Lung (tissue), 17 donors: ENCODE measurements at places on chromosomes 2 and 18. TPM values are rescaled to one million over a fixed set of nuclear protein-coding genes. Genes with fewer than 3 reads are reported as not detected.

GRCh38 chr2:221518201-221518934 is 53.7 kb downstream of the EPHA4 start:
- H3K4me3 ChIP-seq, result no peak overlapping the region
- DNase-seq, result no peak
- no peaks in the 10 kb centered on the region for H3K27me3 ChIP-seq
- no peaks in the 10 kb centered on the region for H3K36me3 ChIP-seq
- H3K4me1 ChIP-seq, result peaks cover 5% of the 10 kb centered on the region

DNA sequence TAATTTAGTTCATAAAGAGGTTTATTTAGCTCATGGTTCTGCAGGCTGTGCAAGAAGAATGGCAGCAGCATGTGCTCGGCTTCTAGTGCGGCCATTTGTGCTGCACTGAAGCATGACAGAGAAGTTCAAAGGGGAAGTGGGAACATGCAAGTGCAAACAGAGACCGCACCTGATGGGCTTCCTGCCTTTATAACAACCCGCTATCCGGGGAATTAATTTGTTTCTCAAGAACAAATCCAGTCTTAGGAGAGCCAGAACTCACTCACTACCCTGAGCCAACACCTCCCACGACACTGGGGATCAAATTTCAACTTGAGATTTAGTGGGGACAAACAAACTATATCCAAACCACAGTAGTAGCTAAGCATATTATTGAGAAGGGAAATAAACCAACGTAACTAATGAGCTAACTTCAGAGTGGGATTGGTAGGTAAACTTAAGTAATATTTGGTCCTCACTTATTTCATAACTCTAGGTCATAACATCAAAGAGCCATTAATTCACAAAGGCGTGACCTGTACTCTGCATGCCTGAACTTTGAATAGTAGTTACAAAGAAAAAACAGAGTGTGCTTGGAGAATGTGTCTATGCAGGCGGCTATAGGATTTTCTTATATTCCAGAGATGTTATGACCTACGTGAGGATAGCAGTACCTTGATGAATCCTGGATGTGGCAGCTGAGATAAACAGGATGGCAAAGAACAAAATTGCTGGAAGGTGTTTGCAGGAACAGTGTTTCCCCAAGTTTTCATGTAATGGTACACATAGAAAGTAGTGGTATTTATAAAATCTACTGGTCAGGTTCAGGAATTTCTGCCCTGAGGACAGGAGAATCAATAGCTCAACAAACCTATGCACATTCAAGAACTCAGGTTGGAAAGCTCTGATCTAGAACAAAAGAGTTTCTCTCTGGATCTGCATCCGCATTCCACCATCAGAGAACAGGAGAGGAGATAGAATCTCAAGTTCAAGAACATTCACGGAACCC is 845.9 kb upstream of the ID2 start:
- H3K27me3 ChIP-seq, result no peaks in the 10 kb centered on the region
- H3K27ac ChIP-seq, result no peak overlapping the region
- DNase-seq, result peak; percentile 20
- no peak overlapping the region for H3K4me3 ChIP-seq
- no peaks in the 10 kb centered on the region for H3K36me3 ChIP-seq
- no peaks in the 10 kb centered on the region for H3K4me1 ChIP-seq

DNA sequence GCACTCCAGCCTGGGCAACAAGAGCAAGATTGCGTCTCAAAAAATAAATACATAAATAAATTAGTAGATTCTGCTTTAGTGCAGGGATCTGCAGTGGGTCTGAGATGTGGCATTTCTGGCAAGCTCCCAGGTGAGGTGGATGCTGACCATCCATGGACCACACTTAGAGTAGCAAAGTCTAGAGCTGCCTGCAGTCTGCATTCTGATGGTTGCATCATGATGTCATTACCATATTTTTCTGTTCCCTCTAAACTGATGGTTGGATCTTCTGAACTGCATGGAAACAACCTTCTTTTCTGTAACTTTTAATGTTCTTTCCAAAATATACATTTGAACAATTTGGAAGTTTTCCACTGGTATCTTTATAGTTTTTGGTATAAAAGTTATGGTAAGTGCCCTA is 42.9 kb downstream of the MYL12B start:
- H3K27ac ChIP-seq, result no peak overlapping the region
- H3K27me3 ChIP-seq, result no peaks in the 10 kb centered on the region
- no peaks in the 10 kb centered on the region for H3K4me1 ChIP-seq
- no peak for DNase-seq

GRCh38 chr18:77248873-77249568 is 627 bp upstream of the GALR1 start:
- H3K36me3 ChIP-seq, result no peaks in the 10 kb centered on the region
- H3K27ac ChIP-seq, result no peak overlapping the region
- no peak overlapping the region for H3K4me3 ChIP-seq
- H3K27me3 ChIP-seq, result peaks cover 33% of the 10 kb centered on the region
- no peaks in the 10 kb centered on the region for H3K4me1 ChIP-seq

- H3K27me3 ChIP-seq, result no peaks in the 10 kb centered on the region
- peak; percentile 96 for DNase-seq
- H3K36me3 ChIP-seq, result no peaks in the 10 kb centered on the region
- H3K27ac ChIP-seq, result peak within 1 kb of the TSS; percentile 53
- peaks cover 18% of the 10 kb centered on the region for H3K4me1 ChIP-seq
Measured at GRCh38 chr2:188974164-188974563, at the start of gene COL3A1. Gene COL3A1, plus strand, starts transcription at chr2:188974373. Its CDS starts 117 bp downstream, at chr2:188974490.

DNA sequence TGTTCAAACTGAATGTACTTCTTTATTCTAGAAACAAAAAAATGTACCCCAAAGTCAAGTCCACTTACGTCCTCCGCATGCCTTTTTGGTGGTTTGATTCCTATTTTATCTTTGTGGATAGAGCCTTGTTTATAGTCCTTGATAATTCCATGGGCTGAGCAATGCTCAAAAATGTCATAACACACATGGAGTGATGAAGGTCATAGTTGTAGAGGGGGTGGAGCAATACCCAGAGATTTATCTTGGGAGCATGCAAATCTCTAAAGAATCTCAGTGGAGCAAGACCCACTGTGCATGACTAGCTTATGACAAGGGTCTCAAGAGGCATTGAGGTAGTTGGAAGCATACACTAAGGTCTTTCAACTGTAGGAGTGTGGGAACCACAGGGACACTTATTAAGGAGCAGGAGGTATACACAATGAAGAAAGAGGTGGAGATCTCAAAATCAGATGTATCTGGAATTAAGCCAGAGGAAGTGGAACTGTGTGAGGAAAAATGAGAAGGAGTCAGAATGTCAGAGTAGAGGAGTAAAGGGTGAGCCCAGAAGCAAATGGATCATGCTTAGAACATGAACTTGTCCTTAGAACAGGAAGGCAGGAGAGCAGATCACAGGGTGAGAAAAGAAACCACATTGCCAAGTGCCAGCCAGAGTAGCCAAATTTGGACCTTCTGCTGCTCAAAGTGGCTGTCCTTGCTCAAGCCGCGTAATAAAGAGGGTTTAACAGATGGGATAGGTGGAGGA is 68.1 kb upstream of the STK39 start:
- no peak overlapping the region for H3K27ac ChIP-seq
- DNase-seq, result no peak
- no peaks in the 10 kb centered on the region for H3K36me3 ChIP-seq
- no peak overlapping the region for H3K4me3 ChIP-seq

DNA sequence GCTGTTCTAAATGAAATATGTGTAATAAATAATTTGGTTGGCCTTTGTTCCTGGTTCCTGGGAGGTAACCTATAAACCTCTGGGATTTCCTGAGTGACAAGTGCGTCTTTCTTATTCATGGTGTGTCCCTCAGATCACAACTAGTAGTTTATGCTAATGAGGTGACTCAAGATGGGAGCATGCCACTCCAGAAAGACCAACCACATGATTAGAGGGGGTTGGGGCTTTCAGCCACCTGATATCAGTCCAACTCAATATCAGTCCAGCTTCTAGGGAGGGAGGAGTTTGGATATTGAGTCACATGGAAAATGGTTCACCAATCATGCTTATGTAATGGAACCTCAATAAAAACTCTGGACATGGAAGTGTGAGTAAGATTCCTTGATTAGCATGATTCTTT is 96.6 kb downstream of the QPCT start:
- no peaks in the 10 kb centered on the region for H3K36me3 ChIP-seq
- no peaks in the 10 kb centered on the region for H3K27me3 ChIP-seq
- DNase-seq, result no peak

The QPCT gene
- 5.8 TPM for total RNA-seq
